ENCODE measurements at places on chromosomes 7 and 10.

DNA sequence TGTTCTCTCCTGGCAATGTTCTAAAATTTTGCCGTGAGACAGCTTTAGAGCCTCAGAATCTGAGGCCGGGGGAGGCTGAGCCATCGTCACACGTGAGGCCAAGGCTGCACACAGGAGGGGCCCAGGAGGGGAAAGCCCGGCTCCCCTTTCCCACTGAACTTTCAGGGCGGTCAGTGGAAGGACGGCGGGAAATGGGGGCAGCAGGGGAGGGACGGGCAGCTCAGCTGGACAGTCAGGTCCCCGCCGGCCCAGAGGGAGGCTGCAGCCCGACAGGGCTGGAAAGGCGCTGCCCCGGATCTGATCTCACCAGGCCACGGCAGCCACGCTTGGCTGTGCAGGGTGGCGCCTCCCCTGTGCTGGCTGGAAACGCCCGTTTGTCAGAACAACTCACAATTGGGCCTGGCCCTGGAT is 43.3 kb upstream of the ADGRA1 start:
- no peak for DNase-seq

- no peak for DNase-seq
Measured at GRCh38 chr10:133403784-133404183, 9.8 kb downstream of the MTG1 start.

DNA sequence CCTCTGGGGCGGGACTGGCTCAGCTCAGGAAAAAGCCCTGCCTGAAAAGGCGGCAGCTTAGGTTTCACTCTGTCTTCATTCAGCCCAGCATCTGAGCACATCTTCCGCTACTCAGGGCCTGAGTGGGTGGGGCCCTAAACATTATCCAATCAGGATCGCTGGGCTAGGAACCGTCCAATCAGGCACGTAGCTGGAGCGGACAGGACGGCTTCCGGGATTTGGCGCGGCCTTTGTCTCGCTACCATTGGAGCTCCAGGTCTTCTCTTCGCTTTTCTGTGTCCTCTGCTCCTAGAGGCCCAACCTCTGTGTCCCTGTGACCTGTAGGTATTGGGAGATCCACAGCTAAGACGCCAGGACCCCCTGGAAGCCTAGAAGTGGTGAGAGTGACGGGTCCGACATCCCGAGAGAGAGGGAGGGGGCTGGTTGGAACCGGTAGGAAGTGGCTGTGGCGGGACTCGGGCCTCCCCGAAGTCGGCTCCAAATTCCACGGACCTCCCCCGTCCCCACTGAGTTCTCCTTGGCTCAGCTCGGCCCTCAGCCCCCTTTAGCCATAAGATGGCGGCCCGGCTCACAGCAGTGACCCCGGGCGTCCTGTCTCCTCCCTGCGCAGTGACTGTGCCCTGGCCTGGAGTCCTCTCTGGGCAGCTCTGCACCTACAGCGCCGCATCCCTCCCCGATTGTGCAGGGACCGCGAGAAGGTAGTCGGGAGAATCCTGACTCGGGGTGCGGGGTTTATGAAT is 99.1 kb downstream of the ZNF680 start:
- peak; percentile 15 for DNase-seq

GRCh38 chr7:24346716-24347115 is 62.7 kb downstream of the NPY start:
- no peak for DNase-seq

DNA sequence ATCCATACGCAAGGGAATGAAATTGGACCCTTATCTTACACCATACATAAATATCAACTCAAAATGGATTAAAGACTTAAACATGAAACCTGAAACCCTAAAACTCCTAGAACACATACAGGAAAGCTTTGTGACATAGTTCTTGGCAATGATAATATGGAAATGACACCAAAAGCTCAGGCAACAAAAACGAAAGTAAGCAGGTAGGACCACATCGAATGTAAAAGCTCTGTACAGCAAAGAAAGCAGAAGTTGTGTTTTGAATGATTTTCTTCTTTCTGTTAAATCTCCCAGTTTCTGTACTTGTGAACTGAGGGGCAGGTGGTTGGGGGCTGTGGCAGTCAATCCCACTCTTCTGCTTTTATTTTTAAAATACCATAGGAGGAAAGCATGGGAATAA is 368.4 kb upstream of the PODXL start:
- no peak for DNase-seq

GRCh38 chr10:101778781-101779543 is 3.0 kb upstream of the FGF8 start:
- DNase-seq: no peak

GRCh38 chr10:126341491-126341890 is 46.8 kb downstream of the ADAM12 start:
- no peak for DNase-seq

GRCh38 chr10:24849051-24849450 is 103.4 kb downstream of the PRTFDC1 start:
- no peak for DNase-seq

DNA sequence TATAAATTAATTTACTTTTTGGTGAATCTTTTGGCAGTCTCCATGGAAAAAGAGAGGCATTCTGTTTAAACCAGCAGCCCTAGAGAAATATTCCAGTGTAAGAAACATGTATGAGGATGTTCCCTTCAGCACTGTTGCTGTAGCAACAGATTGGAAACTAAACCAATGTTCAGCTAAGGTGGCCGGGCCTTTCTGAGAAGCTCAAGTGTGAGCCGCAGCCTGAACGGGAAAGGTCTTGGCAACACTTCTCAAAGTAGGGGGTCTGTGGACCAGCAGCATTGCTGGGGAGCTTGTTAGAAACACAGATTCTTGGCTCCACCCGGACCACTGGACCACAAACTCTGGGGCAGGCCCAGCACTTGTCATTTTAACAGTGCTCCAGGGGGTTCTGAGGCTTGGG is 36.2 kb downstream of the RAMP3 start:
- no peak for DNase-seq

GRCh38 chr7:36765605-36766004 is 41.3 kb upstream of the AOAH start:
- no peak for DNase-seq

DNA sequence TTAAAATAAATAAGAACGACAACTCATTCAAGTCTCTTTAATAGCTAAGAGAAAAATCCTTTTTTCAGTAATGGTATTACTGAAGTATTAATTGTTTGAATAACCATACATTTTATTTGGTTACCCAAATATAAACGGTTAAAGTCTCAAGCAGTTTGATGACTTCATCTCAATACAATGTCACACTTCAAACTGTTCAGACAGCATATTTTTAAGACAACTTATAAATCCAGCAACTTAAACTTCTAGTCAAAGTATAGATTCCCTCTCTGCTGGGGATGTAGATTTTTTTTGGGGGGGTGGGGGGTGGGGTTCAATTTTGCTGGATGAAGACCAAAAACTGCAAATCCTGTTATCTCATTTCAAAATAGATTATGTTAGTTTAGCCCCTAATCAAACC is 42.0 kb downstream of the GNA12 start:
- DNase-seq: no peak

- DNase-seq: no peak
Measured at GRCh38 chr10:130453036-130453720, 317.0 kb downstream of the GLRX3 start.

DNA sequence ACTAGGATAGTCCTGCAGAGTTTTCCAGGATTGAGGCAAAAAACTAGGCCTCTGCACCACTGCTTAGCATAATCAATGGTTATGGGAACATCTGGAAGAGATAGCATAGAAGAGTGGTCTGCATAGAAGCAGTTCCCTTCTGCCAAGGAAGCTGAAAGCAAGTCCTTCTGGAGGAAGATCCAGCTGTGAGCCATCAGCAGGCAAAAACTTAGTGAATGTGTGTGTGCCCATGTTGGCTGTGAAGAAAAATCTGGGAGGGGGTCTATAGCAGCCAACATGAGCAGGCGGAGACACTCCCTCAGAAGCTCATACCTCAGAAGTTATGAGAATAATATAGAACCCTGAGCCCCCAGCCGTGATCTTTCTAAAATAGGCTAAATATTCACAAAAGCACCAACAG is 228.1 kb upstream of the STEAP1 start:
- DNase-seq: no peak

GRCh38 chr7:1977876-1978441 is 254.8 kb downstream of the MAD1L1 start:
- DNase-seq: no peak

DNA sequence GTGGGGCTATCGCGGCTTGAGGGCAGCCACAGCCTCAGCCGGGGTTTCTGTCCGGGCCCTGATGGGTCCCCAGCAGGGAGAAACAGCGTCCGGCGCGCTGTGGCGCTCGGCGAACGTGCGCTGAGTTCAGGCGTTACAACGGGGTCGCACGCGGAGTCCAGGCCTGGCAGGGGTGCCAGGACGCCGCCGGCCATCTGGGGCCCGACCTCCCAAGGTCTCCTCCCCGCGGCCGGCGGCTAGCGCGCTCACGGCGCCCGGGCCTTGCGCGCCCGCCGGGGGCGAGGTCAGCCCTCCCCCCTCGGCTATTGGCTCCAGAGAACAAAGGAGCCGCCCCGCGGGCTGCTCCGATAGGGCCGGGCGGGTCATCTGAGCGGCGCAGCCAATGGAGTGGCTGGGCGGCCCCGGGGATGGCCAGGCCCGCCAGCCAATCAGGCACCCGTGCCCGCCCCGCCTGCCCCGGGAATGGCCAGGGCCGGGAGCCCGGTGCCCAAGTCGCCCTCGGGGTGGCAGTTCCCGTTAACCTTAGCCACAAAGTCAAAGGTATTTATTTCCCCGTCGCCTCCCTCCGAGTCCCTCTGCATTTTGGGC is at the start of gene ZNF775:
ZNF775 (plus strand) TSS at position 478 of the 588 bp plus-strand sequence. CDS start 9,141 bp downstream, outside the sequence.
- DNase-seq: peak; percentile 80

Measured in NCI-H510A treated with DMSO at 0.1 percent for 48 hours (cell line).